ENCODE measurements at places on chromosomes 16 and 17.

GRCh38 chr16:24062270-24062817 is 193.8 kb upstream of the CACNG3 start:
- no peak for DNase-seq

DNA sequence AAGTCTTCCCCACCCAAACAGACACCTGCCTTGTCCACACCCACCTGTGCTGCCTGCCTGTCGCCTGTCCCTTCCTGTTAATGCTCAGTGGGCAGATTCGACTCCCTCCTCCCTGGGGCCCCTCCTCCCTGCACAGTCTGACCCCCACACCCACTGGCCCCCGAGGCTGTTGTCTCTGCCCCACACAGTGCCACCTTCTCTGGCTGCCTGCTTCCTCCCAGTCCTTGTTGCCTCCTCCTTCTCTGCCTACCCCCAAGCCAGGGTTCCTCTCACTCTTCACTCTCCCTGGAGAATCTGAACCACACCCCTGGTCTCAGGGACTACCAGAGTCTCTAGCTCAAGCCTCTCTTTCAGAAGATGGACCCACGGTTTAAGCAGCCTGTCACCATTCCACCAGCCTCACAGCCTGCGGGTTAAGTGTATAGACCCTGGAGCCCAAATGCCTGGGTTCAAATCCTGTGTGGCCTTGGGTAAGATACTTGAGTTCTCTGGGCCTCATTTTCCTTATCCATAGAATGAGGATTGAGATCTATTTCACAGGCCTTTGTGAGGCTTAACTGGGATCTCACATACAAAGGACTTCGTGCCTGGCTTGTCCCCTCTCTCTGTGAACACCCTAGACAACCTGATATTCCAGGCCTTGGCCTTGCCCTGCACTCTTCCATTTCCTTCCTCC is 3.8 kb upstream of the ARHGAP23 start:
- DNase-seq, result no peak

GRCh38 chr17:15958484-15958854 is 13.5 kb downstream of the ADORA2B start:
- no peak for DNase-seq

GRCh38 chr16:68197250-68197649 is 38.7 kb downstream of the ESRP2 start:
- DNase-seq, result no peak

- DNase-seq, result no peak
Observed at GRCh38 chr17:43813386-43813785, 19.6 kb downstream of the MPP3 start.

GRCh38 chr16:8375232-8375587 is 215.1 kb downstream of the TMEM114 start:
- DNase-seq, result no peak

GRCh38 chr17:71679832-71680231 is 441.0 kb upstream of the SOX9 start:
- no peak for DNase-seq

GRCh38 chr17:652314-652713 is 62.3 kb downstream of the VPS53 start:
- DNase-seq, result no peak

- DNase-seq, result no peak
Observed at GRCh38 chr17:41483991-41484826, 3.3 kb upstream of the KRT35 start.

DNA sequence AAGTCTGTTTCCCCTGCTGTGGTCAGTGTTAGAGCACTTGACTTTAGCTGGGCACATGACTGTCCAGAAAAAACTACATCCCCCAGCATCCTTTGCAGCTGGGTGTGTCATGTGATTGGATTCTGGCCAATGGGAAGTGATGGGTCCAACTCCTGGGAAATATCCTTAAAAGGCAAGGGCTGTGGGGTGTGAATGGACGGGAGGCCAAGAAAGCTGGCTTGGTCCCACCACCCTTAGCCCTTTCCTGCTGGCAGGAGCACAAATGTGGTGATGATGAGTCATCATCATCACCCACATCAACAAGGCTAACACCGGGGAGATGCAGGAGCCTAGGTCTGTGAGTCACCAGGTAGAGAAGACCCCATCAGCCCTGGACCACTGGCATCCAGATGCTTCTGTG is 341.7 kb downstream of the C16orf95 start:
- no peak for DNase-seq

DNA sequence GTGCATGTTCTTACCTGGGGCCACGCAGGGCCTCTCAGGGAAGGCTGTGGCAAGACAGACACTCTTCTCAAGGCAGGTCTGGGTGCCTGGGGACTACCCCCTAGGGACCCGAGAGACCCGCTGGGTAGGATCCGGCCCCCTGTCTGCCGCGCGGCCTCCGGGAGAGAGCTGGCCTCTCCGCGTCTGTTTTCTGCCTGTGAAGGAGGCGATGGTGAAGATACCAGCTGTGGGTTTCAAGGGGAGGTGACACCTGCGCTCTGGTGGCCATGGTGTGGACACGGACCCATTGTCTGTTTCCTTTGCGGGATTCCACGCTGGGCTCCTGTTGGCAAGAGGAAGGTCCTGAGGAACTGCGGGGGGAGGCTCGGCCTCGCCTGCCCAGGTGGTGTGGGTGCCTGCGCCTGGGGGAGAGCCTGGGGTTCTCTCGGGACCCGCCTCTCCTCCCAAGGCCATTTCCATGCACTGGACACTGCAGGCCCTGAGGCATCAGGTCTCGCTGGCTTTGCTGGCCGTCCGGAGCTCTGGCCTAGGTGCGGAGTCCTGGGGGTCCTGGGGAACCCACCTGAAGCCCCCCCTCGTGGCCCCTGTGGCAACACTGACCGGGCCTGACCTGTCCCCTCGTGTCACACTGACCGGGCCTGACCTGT is 12.2 kb upstream of the METRNL start:
- DNase-seq, result no peak

DNA sequence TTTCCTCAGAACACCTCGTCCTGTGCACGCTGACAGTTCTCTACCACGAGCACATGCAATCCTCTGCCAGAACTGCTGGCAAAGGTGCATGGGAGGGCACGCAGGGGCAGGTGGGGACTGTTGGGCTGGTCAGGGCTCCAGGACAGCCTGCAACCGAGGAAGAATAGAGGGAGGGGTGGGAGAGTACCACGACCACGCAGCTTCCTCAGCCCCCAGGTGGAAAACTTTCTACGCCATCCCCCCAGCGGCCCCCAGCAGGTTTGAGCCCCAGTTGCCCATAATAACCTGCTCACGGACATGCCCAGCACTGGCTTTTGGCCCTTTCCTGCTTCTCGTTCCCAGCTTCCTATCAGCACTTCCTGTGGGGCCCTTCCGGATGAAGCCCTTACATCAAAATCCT is 199.3 kb downstream of the C16orf95 start:
- no peak for DNase-seq

DNA sequence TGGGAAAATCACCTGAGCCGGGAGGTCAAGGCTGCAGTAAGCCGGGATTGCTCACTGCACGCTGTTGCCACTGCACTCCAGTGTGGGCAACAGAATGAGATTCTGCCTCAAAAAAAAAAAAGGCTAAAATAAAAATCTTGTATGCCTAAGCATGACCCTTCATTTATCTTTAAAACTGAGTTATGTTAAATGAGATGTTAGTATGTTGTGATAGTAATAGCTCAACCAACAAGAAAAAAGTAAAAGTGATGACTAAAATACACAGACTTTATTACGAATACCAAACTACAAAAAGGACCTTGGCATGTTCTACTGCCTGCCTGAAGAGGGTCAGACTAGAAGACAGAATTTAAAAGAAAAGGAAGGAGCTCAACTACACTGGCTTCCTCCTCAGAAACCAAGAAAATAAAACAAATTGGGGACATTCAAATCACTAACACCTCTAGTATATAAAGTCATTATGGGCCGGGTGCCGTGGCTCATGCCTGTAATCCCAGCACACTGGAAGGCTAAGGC is 4.4 kb downstream of the SMURF2 start:
- DNase-seq, result no peak

GRCh38 chr17:36085765-36086164 is 4.2 kb downstream of the CCL3 start:
- DNase-seq, result no peak

DNA sequence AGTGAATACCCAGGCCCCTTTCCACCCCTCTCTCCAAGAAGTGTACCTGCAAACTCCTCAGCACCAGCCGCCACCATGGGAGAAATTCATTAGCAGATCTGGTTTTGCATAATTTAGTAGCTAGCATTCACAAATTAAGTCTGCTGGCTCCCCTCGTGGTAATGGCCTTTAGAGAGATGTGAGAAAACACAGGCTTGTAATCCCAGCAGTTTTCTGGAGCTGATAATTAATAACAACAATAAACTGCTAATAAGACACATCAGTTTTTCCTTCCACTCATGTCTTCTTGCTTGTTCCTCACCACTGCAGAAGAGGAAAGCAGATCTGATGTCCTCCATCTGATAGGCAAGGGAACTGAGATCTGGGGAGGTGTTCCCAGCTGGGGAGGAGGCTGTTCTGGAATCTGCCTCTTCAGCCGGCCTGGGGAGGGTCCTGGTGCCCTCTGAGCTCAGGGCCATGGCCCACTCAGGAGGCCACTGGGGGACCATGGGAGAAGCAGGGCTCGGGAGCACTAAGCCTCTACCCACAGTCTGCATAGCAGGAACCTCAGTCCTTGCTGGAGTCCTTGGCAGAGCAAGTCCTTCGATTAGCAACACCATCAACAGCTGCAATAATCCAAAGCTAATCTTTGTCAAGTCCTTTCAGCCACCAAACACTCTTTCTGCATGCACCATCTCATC is 74.2 kb upstream of the DNAJA2 start:
- DNase-seq, result no peak

GRCh38 chr17:29252101-29252791 is 5.6 kb downstream of the CRYBA1 start:
- no peak for DNase-seq

DNA sequence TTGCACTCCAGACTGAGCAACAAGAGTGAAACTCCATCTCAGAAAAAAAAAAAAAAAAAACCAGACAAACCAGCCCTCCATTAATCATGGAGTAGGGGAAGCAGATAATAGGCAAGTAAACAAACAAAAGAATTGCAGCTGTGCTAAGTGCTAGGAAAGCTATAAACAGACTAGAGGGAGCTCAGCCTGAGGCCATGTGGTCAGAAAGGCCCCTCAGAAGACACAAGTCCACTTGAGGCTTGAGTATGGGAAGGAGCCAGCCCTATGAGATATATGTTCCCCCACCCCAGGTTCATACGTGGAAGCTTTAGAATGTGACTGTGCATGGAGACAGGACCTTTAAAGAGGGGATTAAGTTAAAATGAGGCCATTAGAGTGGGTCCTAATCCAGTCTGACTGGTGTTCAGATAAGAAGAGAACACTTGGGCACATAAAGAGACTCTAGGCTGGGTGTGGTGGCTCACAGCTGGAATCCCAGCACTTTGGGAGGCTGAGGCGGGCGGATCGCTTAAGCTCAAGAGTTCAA is 132.6 kb upstream of the NOL11 start:
- no peak for DNase-seq

DNA sequence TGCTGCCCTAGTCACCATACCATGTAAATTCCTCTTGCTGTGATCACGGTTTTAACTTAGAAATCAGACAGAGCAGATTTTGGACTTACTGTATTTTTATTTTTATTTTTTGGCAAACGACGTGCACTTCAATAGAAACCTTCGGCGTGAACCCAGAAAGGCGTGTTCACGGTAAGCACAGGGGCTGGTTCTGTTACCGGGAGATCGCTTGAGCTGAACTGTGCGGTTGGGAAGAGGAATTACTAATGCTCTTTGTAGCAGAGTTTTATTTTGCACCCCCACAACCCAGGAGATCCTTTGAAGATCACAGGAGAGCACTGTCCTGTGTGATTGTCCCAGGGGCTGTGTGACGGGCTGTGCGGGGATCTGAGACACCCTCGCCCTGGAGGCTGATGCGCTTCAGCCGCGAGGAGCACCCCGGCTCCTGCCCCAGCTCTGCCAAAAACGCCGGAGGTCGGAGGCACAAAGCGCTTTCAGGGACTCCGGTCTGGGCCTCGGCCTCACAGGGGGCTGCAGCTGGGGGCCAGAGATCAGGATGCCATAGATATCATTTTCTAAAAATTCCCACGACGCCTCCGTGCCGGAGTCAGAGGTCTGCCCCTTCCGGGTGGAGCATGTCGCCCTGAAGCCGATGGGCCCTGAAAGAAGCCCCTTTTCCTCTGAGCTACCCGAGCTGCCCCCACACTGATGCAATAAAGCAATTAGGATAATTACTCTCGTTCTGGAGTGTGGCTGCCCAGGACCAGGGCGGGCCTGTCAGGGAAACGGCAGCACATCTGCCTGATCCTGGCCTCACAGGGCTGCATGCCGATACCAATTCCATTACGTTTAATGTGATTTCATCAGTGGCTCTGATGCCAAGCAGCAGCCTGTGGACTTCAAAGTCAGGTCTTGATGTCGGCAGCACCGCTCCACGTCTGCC is 71.8 kb downstream of the LMF1 start:
- no peak for DNase-seq

DNA sequence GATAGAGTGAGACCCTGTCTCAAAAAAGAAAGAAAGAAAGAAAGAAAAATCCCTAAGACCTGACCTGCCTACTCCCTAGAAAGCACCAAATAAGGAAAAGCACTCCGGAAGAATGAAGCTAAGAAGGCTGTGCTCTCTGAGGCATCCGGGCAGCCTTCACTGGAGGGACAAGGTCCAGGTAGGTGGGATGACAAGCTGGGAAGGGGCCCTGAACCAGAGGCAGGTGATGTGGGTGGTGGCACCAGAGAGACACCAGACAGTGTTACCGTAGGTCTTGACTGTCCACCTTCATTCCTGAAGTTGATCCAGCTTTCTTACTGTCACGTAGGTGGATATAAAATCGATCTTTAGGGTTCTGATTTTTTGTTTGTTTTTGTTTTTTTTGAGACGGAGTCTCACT is 26.3 kb downstream of the SMTNL2 start:
- no peak for DNase-seq

GRCh38 chr17:16947470-16947869 is 24.4 kb downstream of the TNFRSF13B start:
- DNase-seq, result no peak

- no peak for DNase-seq
Observed at GRCh38 chr17:7655541-7655840, 4.8 kb downstream of the ATP1B2 start.

DNA sequence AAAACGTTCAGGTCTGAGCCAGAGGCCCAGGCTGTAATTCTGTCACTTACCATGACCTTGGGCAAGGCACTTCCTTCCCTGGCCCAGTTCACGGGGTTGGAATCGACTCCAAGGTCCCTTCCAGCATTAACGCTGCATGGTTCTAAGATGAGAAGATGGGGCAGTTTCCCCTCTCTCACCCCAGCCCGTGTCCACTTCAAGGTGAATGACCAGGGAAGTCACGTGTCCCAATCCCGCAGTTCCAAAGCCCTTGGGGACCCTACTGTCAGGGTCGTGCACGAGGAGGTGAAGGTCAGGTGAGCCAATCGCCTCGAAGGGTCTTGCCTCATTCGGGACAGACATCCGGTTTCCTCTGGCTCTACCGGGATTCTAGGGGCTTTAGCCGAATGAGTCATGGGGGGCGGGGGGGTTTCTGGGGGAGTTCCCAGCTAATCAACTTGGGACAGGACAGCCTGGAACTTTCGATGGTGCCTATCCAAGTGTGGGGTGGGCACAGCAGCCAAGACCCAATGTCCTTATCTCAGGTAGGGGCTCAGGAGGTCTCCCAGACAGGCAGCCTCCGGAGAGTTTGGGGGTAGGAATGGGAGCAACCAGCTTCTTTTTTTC is 762 bp upstream of the CSF3 start:
- no peak for DNase-seq

Data from activated naive CD4-positive, alpha-beta T cell treated with Interleukin-2 at 50 U/mL for 16 hours (primary cell).